ENCODE measurements at places on chromosomes 6 and 20.

- no peak for DNase-seq
Observed at GRCh38 chr6:90811596-90812226, 224.8 kb upstream of the MAP3K7 start.

DNA sequence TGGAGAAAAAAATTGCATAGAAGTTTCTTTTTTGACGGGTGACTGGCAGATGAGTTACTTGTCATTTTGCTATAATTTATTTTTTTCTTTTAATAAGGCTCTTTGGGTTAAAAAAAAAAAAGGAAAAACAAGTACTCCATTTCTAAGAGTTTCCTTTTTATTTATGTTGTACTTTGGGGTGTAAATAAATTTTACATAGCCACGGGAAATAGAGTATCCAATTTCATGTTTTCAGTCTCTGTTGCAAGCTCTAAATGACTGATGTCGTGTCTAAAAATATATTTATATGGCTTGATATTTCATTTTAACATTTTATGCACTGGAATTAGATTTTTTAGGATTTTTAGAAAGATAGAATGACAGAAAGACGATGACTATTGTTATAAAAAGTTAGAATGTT, 3.4 kb downstream of the EYA4 start:
- no peak for DNase-seq

DNA sequence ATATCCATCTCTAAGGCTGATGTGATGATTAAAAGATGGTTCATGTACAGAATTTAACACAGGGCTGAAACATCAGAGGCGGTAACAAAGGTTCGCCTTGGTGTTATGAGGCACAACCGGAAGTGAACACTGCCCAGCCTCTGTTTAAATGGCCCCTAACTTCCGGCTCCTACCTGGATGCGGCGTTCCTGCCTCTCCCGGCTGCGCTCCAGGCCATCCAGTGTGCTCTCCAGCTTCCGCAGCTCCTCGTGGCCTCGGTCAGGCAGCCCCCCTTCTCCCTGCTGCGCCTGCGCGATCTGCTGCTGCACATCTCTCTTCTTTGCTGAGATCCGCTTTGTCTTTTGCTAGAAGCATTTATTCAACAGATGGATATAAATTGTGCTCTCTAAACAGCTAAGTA, 195.3 kb downstream of the SYNE1 start:
- DNase-seq = peak; percentile 29

DNA sequence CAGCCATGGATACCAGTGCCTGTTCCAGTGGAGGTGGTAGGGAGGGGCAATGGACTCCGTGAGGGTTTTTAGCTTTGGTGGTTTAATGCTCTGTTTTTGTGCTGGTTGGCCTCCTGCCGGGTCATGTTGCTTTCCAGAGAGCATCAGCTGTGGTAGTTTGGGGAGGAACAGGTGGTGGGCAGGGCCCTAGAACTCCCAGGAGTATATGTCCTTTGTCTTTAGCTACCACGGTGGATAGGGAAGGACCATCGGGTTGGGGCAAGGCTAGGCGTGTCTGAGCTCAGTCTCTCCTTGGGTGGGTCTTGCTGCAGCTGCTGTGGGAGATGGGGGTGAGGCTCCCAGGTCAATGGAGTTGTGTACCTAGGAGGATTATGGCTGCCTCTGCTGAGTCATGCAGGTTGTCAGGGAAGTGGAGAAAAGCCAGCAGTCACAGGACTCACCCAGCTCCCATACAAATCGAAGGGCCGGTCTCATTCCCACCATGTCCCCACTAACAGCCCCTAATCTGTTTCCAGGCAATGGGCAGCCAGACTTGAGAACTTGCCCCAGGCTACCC, 38.9 kb downstream of the MRAP2 start:
- DNase-seq = no peak

GRCh38 chr6:13538084-13538483, 36.3 kb upstream of the SIRT5 start:
- DNase-seq = peak; percentile 69

DNA sequence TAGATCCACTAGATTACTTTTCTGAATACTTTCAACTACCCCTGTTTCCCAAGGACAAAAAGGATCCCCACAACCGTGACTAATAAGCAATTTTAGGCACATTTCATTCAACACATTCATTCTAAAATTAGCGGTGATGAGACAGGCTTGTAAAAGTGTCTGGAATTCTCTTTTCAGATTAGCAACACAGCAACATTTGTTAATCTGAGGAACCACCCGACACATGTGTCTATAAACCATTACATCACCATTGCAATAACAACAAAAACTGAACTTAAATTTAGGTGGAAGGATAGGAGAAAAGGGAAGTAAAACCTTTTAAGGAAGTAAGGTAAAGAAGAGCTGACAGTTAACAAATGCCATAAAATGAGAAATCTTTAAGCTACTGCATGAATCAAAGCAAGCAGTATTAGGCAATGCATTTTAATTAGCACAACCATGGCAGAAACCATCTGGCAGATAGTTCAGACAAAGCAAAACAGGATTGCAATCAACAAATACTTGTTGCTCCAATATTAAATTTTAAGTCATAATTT, 49.1 kb downstream of the MAP3K7 start:
- no peak for DNase-seq

GRCh38 chr20:60984666-60985065, 267.4 kb upstream of the CDH4 start:
- no peak for DNase-seq
